ENCODE measurements at places on chromosomes 12 and 14.

DNA sequence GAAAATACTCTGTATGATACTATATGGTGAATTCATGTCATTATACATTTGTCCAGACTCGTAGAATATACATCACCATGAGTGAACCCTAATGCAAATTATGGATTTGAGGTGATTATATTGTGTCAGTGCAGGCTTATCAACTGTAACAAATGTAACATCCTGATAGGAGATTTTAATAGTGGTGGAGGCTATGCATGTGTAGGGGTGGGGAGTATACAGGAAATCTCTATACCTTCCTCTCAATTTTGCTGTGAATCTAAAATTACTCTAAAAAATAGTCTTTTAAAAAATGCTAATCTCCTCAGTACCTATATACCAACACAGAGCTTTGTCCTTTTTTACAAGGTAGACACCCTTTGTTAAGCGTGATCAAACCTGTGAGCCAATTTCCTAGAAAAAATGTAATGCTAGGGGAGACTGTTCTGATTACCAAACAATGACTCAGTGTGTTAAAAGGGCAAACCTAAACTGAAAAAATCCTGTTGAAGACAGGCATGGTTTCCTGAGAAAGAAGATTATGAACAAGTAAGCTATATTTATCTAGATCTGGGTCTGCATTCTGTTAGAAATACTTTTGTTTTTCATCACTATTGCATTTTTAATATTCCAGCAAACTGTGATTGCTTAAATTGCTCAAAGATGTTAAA lies 170.9 kb downstream of the DUSP6 start:
- no peak overlapping the region for H3K27ac ChIP-seq
- no peak overlapping the region for H3K4me3 ChIP-seq
- peaks cover 5% of the 10 kb centered on the region for H3K4me1 ChIP-seq
- H3K36me3 ChIP-seq: no peaks in the 10 kb centered on the region
- no peak for DNase-seq
- H3K27me3 ChIP-seq: no peaks in the 10 kb centered on the region

DNA sequence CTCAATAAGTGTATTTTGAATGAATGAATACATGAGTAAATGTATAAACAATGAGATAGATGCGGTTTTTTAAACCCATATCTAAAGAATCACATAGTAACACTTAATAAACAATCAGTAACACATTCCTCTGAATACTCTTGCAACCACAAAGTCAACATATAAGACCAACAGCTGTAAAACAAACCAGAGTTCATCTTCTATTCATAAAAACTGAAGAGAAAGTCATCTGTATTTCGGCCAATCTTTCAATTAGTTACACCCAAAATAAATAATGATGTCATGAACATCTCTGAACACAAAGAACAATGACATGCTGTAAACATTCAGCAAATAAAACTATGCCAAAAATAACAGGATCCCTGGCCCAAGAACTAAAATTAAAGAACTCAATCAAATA lies 47.2 kb downstream of the ARMH4 start:
- H3K27me3 ChIP-seq: peaks cover 2% of the 10 kb centered on the region
- H3K36me3 ChIP-seq: no peaks in the 10 kb centered on the region
- no peak overlapping the region for H3K27ac ChIP-seq
- H3K4me3 ChIP-seq: no peak overlapping the region
- no peak for DNase-seq

DNA sequence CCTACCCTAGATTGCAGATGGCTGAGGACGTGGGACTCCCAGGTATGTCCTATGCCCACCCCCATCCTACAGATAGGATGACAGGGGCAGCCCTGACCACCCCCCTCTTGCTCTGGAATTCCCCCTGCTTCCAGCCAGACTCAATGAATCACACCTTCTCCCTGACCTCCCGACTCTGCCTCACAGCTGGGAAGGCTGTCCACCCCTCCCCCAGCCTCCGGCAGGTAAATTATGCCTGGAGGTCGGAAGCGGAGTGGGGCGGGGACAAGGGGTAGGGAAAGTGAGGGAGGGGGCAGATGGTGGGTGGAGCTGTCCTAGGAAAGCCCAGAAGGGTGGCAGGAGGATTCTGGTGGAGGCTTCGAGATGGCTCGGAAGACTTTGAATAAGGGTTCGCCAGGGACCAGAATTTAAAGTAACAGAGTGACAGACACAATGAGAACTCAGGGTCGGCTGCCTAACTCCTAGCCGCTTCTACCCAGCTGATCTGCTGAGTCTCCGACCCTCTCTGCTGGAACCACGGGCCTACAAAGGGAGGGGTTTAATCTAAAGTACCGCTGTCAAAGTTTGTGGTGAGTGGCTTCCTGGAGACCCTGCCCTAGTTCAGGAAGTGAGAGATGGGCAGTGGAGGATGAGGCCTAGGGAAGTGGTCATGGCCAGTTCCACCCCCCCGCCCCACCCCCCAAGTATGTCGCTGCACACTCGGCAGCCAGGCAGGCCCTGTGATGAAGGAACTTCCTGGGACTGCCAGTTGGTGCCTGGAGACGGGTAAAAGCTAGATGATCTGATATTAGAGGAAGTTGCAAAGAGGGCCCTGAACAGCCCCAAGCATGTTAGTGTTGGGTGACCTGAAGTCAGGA lies 4.2 kb downstream of the PLEKHG3 start:
- H3K27me3 ChIP-seq: peaks cover 3% of the 10 kb centered on the region
- no peak overlapping the region for H3K27ac ChIP-seq
- H3K4me3 ChIP-seq: peak overlapping the region; percentile 38
- H3K36me3 ChIP-seq: no peaks in the 10 kb centered on the region

- no peaks in the 10 kb centered on the region for H3K36me3 ChIP-seq
- no peaks in the 10 kb centered on the region for H3K4me1 ChIP-seq
- H3K27me3 ChIP-seq: no peaks in the 10 kb centered on the region
- DNase-seq: no peak
Measured at GRCh38 chr12:5013266-5013730, 30.4 kb upstream of the KCNA5 start.

All from naive thymus-derived CD4-positive, alpha-beta T cell (primary cell).